A549 (cell line): ENCODE measurements at places on chromosomes 3 and 15.

DNA sequence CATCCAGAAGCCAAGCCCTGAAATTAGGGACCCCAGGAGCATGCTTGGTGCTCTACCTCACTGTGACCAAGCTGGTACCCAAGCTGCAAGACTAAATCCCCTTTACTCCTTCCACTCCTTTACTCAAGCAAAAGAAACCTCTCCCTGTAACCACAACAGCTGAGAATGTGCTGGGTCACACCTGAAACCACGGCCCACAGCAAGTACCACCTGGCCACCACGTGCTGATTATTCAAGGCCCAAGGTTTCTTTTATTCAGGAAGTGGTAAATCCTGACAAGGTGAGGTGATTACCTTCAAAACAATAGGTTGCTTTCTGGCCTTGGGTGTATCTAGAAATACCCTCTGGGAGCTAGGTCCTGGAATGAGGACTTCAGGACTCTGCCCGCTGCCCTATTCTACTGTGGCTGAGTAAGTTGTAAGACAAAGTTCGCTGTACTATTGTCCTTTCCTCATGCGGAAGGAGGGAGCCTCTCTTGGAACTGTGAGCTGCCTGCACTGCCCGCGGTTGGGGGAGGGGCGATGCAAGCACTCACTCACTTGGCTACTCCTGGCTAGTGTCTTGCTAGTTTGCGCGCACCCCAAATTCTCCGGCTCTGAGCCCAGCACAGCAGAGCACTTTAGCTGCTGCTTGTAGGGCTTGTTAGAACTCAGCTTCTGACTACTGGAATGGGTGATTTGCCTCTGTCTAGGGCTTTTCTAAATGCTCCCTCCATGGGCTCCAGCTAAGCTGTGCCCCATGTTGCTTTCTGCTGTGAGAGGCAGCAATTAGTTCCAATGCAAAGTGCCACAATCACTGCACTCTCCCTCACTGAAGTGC, 487.1 kb upstream of the CNTN3 start:
- no peak for DNase-seq

GRCh38 chr15:62593681-62594399, 428.8 kb upstream of the C2CD4B start:
- no peak for DNase-seq

GRCh38 chr3:25831578-25831977, 41.7 kb downstream of the OXSM start:
- no peak for DNase-seq

DNA sequence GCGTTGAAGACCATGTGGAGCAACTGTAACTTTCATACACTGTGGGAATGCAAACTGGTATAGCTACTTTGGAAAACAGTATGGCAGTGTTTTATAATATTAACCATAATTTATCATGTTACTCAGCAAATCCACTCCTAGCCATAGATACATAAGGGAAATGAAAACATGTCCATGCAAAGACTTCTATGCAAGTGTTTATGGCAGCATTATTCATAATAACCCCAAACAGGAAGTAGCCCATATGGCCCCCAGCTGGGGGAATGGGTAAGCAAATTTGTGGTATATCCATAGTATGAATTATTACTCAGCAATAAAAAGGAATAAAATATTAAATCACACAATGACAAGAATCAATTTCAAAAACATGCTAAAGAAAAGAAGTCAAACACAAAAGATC, 23.0 kb upstream of the GATA2 start:
- no peak for DNase-seq

DNA sequence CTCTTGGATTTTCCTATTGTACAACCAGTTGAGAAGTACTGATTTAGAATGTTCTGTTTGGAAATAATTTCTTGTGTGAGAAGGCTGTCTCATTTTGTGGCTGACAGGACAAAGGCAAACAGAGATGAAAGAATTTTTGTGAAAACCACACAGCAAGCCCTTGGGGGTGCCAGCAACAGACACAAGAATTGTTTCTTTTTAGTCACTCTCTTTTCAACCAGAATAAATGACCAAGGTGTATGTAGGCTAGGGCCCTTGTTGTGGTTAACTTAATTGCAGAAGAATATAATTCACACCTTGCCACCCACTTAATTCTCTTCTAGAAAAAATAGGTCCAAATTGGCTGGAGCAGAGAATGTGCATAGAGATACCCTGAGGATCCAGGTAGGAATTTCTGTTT, 329.4 kb upstream of the TBC1D5 start:
- DNase-seq, result no peak

DNA sequence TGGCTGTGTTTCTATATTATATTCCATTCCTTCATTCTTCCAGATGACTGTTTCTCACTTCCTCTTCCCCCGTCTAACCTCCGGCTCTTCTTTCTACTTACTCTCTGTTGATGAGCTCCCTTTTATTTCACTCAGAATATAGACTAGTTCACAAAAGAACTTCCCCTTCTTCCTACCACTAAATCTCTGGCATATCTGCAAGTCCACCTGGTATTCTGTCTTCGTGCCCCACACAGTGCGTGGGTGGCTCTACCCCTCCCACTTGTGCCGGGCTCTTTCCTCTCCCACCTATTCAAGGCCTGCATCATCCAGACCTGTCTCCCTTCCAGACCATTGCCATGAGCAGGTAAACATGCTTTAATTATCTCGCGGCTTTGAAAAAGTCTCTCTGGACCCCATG, 73.0 kb downstream of the SCN10A start:
- DNase-seq, result no peak

GRCh38 chr3:79211586-79212359, 556.0 kb downstream of the ROBO1 start:
- no peak for DNase-seq

- no peak for DNase-seq
These were observed 254.7 kb downstream of the NR1D2 start for GRCh38 chr3:24199775-24200247.

GRCh38 chr15:74432968-74433591, 678 bp downstream of the SEMA7A start:
- no peak for DNase-seq

DNA sequence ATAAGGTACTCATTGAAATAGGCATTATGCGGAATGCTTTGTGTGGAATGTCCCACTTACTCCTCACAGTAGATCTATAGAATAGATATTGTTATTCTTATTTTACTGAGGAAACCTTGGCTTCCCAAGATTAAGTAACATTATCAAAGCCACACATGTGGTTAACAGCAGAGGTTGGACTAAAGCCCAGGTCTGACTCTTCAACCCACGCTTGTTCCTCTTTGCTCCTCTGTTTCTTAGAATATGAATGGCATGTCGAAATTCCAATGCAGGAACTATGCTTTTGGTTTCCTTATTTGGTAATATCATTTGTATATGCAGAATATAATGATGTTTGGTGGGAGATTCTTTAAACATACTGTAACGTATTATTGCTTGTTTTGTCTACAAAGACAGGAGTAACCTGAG, 818.8 kb upstream of the LMCD1 start:
- no peak for DNase-seq

- DNase-seq, result no peak
These were observed 180.6 kb downstream of the PLCL2 start for GRCh38 chr3:17065315-17065714.

DNA sequence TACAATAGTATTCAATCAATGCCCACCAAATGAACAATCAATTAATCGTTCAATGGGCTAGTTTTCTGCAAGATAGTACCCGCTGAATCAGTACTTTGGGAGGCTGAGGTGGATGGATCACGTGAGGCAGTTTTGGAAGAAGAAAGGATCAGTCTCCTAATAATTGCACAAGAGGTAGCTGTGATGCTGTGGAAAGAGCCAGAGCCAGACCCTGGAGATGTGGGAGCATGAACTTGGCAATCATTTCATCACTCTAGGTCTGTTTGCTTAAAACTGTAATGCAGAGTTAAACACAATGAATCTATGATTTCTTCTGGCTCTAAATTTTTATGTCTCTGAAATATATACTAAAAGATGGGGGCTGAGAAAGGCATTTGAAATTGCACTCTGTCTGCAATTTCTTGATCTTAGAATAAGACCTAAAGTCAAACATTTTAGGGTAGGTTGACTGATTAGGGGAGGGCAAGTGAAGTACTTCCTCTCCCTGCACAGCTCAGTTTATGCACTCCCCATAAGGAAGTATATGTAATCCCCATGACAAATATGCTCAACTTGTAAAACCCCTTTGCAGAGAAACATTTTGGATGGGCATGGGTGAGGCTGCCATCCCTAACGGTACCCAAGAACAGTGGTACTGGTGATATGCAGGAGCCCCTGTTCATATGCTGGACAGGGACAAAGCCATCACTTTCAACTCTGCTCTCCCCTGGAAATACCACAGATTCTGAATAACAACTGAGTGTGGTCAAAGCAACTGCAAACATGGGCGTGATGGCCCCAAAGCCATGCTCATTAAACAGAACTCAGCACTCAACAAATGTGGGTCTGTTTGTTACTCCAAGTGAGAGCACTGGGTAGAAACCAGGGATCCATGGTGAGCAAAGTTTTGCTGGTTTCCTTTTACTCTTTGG, 28.6 kb upstream of the SPATA12 start:
- DNase-seq, result no peak

GRCh38 chr15:80698676-80699075, 3.6 kb downstream of the ABHD17C start:
- no peak for DNase-seq

GRCh38 chr3:154431043-154431442, 1.1 kb upstream of the GPR149 start:
- DNase-seq, result no peak

- no peak for DNase-seq
These were observed 35.9 kb downstream of the CYP19A1 start for GRCh38 chr15:51302480-51302879.

DNA sequence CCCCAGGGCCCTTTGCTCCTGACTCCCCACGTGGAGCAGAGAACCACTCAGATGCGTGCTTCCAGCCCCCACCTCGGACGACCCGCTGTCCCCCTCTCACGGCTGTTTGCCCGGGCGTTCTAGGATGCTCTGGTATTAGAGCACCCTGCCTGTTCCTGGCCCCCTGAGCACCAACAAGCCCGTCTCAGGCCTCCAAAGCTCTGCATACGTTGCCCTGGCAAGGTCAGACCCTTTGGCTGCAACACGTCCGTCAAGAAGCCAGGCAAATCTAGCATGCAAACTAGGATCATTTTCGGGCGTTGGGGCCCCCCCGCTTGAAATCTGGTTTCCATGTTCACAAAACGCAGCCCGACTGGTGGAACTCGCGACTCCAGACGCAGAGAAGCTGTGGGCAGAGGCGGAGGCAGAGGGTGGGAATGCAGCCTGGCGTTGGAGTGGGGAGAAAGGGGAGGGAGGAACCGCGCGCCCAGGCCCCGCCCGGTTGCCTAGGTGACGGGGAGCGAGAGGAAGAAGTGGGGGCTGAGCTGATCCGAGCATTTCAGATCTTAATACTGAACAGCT, 86.2 kb upstream of the PIAS1 start:
- DNase-seq, result no peak

GRCh38 chr3:66638717-66639116, 137.9 kb upstream of the LRIG1 start:
- no peak for DNase-seq

- DNase-seq, result no peak
These were observed 5.7 kb downstream of the GPR27 start for GRCh38 chr3:71759401-71759800.

- no peak for DNase-seq
These were observed 154.9 kb downstream of the CDIN1 start for GRCh38 chr15:36734366-36734765.

DNA sequence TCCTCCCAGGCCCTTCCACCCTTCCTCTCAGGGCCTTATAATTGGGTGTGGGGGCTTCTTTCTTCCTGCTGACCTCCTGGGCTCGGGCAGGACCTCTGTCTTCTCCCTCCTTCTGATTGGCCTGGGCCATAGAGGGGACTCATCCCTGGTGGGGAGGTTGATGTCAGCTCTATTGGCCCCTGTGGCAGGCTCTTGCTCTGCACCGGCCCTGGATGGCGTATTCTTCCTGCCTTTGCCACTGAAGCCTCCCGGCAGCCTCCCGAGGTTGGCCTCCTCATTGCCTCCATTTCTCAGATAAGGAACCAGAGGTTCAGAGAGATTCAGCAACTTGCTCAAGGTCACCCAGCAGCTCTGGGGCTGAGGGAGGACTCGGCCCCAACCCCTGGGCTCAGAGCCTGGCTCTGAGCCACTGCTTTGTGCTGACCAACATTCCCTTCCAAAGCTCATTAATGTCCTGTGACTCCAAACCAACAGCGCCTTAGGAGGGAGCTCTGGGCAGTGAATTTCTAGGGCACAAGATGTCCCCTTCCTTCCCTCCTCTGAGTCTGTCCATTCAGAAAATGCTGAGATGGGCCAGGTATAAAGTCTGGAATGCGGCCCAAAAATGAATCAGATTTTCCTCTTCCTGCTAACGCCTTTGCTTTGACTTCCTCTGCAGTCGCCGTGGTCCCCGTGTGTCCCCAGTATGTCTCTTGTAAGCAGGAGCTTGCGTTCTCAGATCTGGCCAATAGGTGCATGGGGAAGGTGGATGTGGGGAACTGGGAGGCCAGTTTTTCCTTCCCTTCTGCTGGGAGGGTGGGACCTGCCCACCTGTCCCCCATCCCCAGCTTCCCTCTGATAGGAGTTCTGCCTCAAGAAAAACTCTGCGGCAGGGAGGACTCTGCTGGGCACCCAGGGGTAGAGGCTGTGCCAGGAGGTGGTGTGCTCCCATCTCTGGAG, 74.2 kb downstream of the HMCES start:
- no peak for DNase-seq

- no peak for DNase-seq
These were observed 30.5 kb upstream of the TCF12 start for GRCh38 chr15:56887782-56888438.

- DNase-seq, result no peak
These were observed 339.1 kb downstream of the MECOM start for GRCh38 chr3:169324452-169324785.

- DNase-seq, result peak; percentile 57
These were observed at the start of gene THBS1 for GRCh38 chr15:39580485-39581241. THBS1 (plus strand) TSS chr15:39581079; CDS start chr15:39581858, 779 bp downstream.

- DNase-seq, result no peak
These were observed 931.7 kb downstream of the MCTP2 start for GRCh38 chr15:95162967-95163531.

DNA sequence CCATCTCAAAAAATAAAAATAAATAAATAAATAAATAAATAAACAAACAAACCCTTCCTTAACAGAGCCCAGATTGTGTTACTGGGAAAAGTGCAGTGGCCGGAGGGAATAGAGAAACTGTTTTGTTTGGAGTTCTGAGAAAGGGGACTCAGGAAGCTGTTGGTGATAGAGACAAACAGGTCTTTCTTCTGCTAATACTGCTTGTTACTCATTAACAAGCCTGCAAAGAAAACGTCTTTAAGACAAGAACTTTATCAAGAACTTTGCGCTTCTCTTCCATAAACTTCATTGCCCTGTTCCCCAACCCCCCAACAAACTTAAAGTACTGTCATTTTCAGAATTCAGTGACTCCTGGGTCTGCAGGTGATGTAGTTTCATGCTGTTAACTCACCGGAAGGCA, 68.8 kb upstream of the GSK3B start:
- DNase-seq, result no peak

GRCh38 chr15:83775738-83776137, 121.8 kb downstream of the ADAMTSL3 start:
- no peak for DNase-seq

GRCh38 chr15:88636050-88636449, 2.8 kb upstream of the ISG20 start:
- DNase-seq, result peak; percentile 52

DNA sequence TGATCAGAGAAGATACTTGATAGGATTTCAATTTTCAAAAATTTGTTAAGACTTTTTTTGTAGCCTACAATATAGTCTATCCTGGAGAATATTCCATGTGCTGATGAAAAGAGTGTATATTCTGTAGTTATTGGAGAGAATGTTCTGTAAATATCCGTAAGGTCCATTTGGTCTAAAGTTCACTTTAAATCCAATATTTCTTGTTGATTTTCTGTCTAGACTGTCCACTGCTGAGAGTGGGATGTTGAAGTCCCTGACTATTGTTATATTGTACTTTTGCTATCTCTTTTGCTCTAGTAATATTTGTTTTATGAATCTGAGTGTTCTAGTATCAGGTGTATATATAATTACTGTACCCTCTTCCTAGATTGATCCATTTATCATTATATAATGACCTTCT, 406.2 kb upstream of the CNTN4 start:
- DNase-seq, result no peak
